ENCODE measurements at places on chromosomes 5 and 9.

DNA sequence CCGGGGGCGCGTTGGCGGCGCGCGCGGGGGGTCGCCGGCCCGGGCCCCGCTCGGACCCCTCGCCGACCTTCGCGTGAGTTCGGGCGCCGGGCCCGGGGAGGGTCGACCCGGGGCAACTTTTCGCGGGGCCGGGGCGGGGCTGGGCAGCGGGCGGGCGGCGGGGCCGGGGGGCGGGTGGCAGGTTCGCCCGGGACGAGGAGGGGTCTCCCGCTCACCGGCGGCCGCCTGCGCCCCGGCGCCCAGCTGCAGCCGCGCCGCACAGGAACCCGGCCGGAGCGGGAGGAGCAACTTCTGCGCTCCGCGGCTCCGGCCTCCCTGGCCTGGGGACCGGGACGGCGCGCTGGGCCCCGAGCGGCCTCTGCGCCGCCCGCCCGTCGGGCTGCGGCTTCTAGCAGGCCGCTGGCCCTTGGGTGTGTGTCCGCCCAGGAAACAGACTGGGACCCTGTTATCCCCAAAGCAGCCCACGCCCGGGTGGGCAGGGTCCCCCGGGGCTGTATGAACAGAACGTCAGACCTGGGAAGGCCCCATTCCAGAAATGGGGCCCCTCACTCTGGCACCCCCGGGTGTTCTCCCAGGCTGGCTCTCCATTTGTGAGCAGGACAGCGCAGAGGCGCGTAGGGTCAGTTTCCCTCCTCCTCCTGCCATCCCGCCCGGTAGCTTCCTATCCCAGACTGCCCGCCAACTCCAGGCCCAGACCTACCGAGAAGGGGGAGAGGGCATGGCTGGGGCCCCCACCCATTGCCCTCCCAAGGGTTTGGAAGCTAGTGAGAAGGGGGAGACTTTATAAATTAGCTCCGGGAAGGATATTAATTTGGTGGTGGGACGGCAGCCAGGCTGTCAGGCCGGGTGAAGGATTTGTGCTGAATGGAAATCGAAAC lies 708 bp downstream of the RXRA start:
- DNase-seq: no peak

DNA sequence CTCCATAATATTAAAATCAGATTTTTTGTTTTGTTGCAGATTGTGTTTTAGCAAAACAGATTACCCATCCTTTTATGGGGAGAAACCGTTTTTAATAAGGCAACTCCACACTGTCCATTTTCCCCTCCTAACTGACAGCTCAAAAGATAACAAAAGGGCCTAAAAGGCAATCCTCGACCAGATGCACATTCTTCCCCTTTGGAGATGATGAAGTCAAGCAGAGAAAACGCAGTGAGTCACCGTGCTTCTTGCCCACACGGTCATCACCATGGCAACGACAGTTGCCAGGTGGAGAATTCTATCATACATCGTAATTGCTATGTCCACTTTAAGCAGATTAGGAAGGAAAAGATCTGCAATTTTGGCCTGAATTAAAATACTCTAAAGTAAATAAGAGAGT lies 96.4 kb downstream of the DIRAS2 start:
- peak; percentile 29 for DNase-seq

- no peak for DNase-seq
These were observed 23.5 kb upstream of the SNX2 start for GRCh38 chr5:122751293-122751782.

- no peak for DNase-seq
These were observed 66.7 kb upstream of the PCA3 start for GRCh38 chr9:76697554-76697953.

Data from NAMALWA (cell line).